ENCODE measurements at places on chromosomes 1 and 21. TPM values are rescaled to one million over a fixed set of nuclear protein-coding genes. Genes with fewer than 3 reads are reported as not detected.
A peak's percentile ranks its signal among the peaks of the same experiment; 100 is the strongest.

- no peak overlapping the region for H3K4me3 ChIP-seq
- H3K4me1 ChIP-seq, result no peaks in the 10 kb centered on the region
- no peaks in the 10 kb centered on the region for H3K27me3 ChIP-seq
- no peak for DNase-seq
- H3K36me3 ChIP-seq, result no peaks in the 10 kb centered on the region
Measured at GRCh38 chr21:18191139-18191538, 53.5 kb upstream of the CHODL start.

The OR6K3 gene
- not detected for polyA plus RNA-seq

DNA sequence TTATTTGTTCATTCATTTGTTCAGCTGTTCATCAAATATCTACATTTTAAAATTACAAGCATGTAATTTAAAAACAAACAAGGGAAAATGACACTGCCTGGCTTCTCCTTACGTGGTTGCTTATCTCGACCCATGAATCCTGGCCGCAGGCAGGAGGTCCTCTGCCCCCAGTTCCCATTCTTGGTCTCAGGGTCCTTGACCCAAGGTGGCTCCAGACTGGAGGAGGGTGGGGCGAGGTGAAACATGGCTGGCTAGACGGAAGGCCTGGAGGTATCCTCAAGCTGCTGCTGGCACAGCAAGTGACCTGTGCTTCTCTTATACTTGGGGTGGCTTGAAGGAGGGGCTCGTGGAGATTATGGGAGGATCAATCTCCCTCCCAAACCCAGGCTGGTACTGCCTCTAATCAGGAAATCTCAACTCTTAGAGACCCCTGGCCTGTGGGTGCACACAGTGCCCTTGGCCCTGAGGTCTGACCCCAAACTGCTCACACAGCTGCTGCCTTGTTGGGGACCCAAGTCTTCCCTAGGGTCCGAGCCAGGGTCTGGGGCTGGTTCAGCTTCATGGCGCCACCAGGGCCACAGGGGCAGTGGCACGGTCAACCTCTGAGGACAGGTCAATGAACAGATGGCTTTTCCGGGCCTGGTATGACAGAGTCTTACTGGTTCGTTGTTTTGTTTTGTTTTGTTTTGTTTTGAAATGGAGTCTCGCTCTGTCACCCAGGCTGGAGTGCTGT is 63.7 kb downstream of the SCCPDH start:
- DNase-seq, result no peak
- H3K4me1 ChIP-seq, result peaks cover 15% of the 10 kb centered on the region

DNA sequence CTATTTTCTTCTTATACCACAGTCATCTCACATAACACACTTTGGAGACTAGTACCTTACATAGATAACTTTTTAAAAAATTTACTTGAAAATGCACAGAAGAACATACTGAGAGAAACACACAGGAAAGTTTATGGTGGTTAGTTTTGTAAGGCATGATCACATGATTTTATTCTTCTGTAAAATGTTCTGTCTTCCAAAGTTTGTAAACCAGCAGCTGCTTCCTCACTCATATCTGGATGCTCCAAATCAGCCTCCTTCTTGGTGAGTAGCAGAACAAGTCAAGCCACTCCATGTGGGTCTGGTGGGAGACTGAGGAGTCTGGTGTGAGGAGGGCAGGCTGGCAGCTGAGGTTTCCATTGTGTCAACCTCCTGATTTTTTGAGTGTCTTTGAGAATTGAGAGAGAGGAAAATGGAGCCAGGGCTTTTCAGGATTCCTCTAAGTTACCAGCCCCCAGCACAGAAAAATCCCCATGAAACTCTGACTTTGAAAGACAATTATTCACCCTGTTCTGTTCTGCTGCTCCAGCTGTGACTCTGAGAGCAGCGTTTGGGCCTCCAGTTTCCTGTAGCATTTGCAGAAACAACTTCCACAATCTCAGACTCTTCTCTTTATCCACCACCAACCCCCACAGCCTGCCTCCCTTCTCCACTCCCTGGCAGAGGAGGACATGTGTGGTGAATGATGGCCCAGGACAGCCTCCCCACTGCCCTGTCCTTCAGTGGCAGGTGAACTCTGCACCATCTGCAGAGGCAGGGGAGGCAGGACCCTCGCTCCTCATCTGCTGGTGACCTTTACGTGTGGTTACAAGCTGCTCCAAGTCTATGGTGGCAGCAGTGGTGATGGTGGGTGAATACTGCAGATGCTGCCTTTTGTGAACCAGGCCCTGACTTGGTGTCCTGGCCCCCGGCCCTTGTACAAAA is 82.3 kb downstream of the FCRL5 start:
- H3K36me3 ChIP-seq, result no peaks in the 10 kb centered on the region
- no peak overlapping the region for H3K27ac ChIP-seq
- peaks cover 2% of the 10 kb centered on the region for H3K27me3 ChIP-seq
- H3K4me1 ChIP-seq, result peaks cover 4% of the 10 kb centered on the region
- no peak for DNase-seq

DNA sequence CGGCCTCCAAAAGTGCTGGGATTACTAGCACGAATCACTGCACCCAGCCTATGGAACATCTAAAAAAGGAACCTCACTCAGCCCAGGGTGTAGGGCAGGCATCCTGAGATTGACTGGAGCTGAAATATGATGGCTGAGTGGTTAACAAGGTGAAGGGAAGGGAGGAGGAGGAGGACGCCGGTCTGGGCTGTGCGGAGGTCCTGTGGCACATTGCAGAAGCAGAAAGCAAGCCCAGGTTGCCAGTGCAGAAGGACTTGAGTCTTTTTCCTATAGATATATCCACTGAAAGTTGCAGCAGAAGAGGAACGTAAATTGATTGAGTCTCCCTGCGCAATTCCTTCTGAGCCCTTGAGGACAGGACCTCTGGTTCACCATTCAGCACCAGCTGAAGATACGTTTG is 1.5 kb upstream of the KIF17 start:
- H3K27me3 ChIP-seq, result peaks cover 5% of the 10 kb centered on the region
- no peaks in the 10 kb centered on the region for H3K4me1 ChIP-seq
- H3K36me3 ChIP-seq, result no peaks in the 10 kb centered on the region

GRCh38 chr1:37403166-37403565 is 71.2 kb upstream of the ZC3H12A start:
- no peak overlapping the region for H3K27ac ChIP-seq
- no peak for DNase-seq
- H3K4me1 ChIP-seq, result no peaks in the 10 kb centered on the region
- H3K27me3 ChIP-seq, result no peaks in the 10 kb centered on the region
- no peak overlapping the region for H3K4me3 ChIP-seq

GRCh38 chr1:194602184-194602583 is 1415.8 kb upstream of the B3GALT2 start:
- H3K4me1 ChIP-seq, result no peaks in the 10 kb centered on the region
- H3K36me3 ChIP-seq, result no peaks in the 10 kb centered on the region
- no peak for DNase-seq
- no peak overlapping the region for H3K27ac ChIP-seq

DNA sequence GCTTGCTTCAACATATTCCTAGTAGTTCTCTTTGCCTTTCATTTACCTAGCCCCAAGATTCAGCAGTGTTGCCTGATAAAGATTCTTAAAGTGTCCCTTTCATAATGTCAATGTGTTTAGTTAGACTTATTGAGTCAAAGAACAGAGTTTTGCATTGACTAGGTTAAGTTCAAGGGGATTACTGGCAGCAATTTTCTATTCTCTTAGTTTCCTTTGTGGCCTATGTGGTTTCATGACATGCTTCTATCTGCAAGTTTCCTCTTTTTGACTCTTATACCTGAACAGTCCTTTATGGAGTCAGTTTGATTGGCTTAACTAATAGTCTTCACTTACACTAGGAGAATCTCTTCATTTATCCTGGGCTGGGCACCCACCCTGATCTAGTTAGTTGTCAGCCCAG is 151.3 kb downstream of the ADGRL4 start:
- no peaks in the 10 kb centered on the region for H3K36me3 ChIP-seq
- H3K27ac ChIP-seq, result no peak overlapping the region
- no peaks in the 10 kb centered on the region for H3K27me3 ChIP-seq
- no peaks in the 10 kb centered on the region for H3K4me1 ChIP-seq
- DNase-seq, result no peak

DNA sequence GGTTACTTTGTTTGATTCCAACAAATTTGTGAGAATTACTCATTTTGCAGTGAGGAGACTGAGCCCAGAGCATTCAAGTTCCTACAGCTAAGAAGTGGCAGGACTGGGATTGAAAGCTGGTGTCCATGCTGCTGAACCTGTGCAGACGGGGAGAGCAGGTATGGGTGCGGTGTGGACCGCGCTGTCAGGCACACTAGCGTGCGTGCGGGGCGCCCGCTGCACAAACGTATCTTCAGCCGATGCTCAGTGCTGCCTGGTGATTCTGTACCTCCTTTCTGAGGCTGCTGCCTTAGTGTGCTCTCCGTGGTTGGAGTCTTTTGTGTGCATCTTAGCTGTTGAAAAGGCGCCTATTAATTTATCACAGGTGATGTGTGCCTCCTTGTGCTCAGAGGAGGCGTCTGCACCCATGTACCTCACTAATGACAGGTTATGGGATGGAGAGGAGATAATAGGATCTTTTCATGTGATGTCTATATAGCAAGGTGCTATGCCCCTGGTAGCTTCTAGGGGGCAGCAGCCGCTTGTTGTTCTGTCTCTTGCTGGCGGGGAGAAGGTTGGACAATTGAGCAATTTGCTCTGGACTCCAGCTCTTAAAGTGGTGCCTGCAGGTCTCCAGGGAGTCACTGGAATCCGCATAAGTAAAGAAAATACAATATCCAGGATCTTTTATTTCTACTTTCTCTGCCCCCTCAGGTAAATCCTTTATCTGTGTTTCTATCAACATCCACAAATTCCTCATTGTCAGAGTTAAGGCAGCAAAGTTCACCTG is 32.5 kb downstream of the PEX14 start:
- H3K36me3 ChIP-seq, result no peaks in the 10 kb centered on the region
- peak; percentile 49 for DNase-seq
- H3K27me3 ChIP-seq, result no peaks in the 10 kb centered on the region
- peaks cover 28% of the 10 kb centered on the region for H3K4me1 ChIP-seq
- no peak overlapping the region for H3K4me3 ChIP-seq

DNA sequence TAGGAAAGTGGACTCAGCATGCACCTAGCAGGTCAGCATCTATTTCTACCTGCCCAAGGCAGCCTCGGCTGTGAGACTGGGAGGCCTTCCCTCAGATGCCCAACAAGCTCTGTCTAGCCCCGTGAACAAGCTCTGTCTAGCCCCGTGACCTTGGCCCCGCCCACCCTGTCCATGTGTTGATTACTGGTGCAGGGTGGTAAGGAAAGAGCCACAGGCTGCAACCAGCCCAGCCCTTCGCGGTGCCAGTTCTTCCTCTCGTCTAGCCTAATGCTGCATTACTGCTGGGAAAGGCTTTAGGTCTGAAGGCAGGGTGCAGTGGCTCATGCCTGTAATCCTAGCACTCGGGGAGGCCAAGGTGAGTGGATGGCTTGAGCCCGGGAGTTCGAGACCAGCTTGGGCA is 2.2 kb downstream of the GPR153 start:
- no peak overlapping the region for H3K27ac ChIP-seq
- no peaks in the 10 kb centered on the region for H3K4me1 ChIP-seq
- H3K27me3 ChIP-seq, result no peaks in the 10 kb centered on the region
- no peak for DNase-seq

DNA sequence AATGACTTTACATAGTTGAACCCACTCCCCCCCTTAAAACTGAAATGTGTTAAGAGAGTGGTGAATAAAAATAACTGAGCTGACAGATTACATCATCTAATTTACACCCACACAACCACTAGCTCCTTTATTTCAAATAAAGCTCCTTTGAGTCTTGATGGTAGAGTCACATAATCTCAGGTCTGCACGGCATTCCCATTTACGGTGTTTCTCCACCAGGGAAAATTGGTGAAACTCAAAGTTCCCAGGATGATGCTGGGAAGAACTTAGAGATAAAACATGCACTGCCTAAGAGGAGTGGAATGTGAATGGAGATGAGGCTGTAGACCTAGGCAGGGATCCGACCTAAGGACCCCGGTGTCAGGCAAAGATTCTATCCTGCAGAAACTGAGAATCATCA is 727.8 kb upstream of the ADAMTS5 start:
- no peaks in the 10 kb centered on the region for H3K4me1 ChIP-seq
- no peak overlapping the region for H3K4me3 ChIP-seq
- H3K27ac ChIP-seq, result no peak overlapping the region
- DNase-seq, result no peak

DNA sequence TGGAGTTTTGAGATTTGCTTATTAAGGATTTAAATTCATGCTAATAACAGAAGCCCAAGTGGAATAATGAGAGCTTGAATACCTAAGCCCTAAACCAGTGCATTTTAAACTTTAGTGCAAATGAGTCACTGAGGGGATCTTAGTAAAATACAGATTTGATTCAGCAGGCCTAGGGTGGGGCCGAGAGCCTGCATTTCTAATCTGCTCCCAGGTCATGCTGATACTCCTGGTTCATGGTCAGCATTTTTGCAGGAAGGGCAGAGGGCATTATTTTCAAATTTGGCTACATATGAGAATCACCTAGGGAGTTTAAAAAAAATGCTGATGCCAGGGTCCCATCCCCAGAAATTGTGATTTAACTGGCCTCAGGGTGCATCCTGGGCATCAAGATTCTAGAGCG is 39.3 kb downstream of the DNTTIP2 start:
- H3K4me1 ChIP-seq, result peaks cover 4% of the 10 kb centered on the region
- no peaks in the 10 kb centered on the region for H3K27me3 ChIP-seq
- no peak overlapping the region for H3K27ac ChIP-seq
- no peak for DNase-seq
- no peak overlapping the region for H3K4me3 ChIP-seq

The RHEX gene
- not detected for polyA plus RNA-seq

GRCh38 chr21:24225431-24225830 is 1381.8 kb downstream of the MRPL39 start:
- H3K27me3 ChIP-seq, result no peaks in the 10 kb centered on the region
- no peak overlapping the region for H3K4me3 ChIP-seq
- no peaks in the 10 kb centered on the region for H3K4me1 ChIP-seq
- no peaks in the 10 kb centered on the region for H3K36me3 ChIP-seq

The SLC45A1 gene
- 1.7 TPM for polyA plus RNA-seq

The TMIGD3 gene
- 0.24 TPM for polyA plus RNA-seq

- peaks cover 6% of the 10 kb centered on the region for H3K4me1 ChIP-seq
- H3K4me3 ChIP-seq, result no peak overlapping the region
- H3K36me3 ChIP-seq, result no peaks in the 10 kb centered on the region
- H3K27ac ChIP-seq, result no peak overlapping the region
- H3K27me3 ChIP-seq, result no peaks in the 10 kb centered on the region
- no peak for DNase-seq
Measured at GRCh38 chr1:178664278-178664677, 60.8 kb upstream of the RALGPS2 start.

GRCh38 chr1:12159816-12160215 is 7.0 kb upstream of the TNFRSF1B start:
- H3K27ac ChIP-seq, result no peak overlapping the region
- no peak overlapping the region for H3K4me3 ChIP-seq
- DNase-seq, result no peak
- H3K36me3 ChIP-seq, result no peaks in the 10 kb centered on the region
- H3K4me1 ChIP-seq, result peaks cover 20% of the 10 kb centered on the region

- H3K4me3 ChIP-seq, result peak overlapping the region; percentile 93
- peak; percentile 49 for DNase-seq
- peak overlapping the region; percentile 95 for H3K27ac ChIP-seq
- H3K4me1 ChIP-seq, result peaks cover 13% of the 10 kb centered on the region
- H3K36me3 ChIP-seq, result no peaks in the 10 kb centered on the region
Measured at GRCh38 chr1:165828103-165828668, 772 bp downstream of the UCK2 start.

The EBNA1BP2 gene
- polyA plus RNA-seq, result 47.8 TPM

The USH2A gene
- not detected for polyA plus RNA-seq

The F13B gene
- polyA plus RNA-seq, result not detected

The OPRD1 gene
- polyA plus RNA-seq, result not detected

GRCh38 chr1:238318294-238319110 is 427.8 kb upstream of the ZP4 start:
- H3K4me1 ChIP-seq, result no peaks in the 10 kb centered on the region
- H3K4me3 ChIP-seq, result no peak overlapping the region
- no peaks in the 10 kb centered on the region for H3K27me3 ChIP-seq
- H3K36me3 ChIP-seq, result no peaks in the 10 kb centered on the region

GRCh38 chr1:37691497-37692077 is 729 bp upstream of the CDCA8 start:
- peak; percentile 37 for DNase-seq
- peaks cover 29% of the 10 kb centered on the region for H3K4me1 ChIP-seq
- no peak overlapping the region for H3K27ac ChIP-seq

Measured in endothelial cell of umbilical vein (primary cell).